Smooth muscle cell of the brain vasculature (primary cell): ENCODE measurements at places on chromosomes 1 and 21.

GRCh38 chr1:44970317-44970716, 16.1 kb downstream of the EIF2B3 start:
- no peak for DNase-seq

DNA sequence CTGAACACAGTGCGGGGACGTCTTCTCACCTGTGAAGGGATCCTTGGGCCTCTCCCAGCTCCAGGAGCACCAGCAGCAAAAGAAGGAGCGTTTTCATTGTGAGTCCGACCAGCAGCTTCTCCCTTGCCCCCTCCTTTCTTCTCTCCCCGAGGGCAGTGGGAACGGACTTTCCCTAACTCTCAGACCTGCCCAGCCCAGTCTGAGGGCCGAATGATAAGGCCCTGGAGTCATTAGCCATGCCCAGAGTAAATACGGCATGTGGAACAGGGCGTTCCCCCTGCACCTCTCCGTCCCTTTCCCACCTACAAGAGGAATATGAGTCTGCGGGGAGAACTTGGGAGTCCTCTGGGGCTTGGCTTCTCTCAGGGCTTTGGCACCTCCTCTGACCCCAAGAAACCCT, at the start of gene CTSE:
Gene CTSE, minus strand, starts transcription at position 201 of the 400 bp plus-strand sequence. Its CDS starts 104 bp downstream, at position 97.
- no peak for DNase-seq

- DNase-seq, result no peak
Observed at GRCh38 chr21:45084881-45085536, 10.6 kb downstream of the ADARB1 start.

DNA sequence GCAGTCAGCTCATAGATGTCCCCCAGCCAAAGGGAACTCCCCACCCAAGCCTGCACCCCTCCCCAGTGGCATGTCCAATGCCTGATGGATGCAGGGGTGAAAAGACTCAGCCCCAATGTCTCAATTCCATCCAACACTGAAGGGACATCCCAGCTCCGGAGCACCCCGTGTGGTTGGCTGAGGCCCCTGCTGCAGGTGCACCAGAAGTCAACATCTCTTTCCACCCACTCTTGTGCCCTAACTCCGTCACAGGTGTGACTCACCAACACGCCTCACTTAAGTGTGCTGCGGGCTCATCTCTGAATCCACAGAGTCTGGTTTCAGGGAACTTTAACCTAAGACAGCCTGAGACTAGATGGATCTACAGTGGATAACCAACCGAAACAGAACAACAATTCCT, 40.9 kb upstream of the ZBTB18 start:
- DNase-seq, result no peak

DNA sequence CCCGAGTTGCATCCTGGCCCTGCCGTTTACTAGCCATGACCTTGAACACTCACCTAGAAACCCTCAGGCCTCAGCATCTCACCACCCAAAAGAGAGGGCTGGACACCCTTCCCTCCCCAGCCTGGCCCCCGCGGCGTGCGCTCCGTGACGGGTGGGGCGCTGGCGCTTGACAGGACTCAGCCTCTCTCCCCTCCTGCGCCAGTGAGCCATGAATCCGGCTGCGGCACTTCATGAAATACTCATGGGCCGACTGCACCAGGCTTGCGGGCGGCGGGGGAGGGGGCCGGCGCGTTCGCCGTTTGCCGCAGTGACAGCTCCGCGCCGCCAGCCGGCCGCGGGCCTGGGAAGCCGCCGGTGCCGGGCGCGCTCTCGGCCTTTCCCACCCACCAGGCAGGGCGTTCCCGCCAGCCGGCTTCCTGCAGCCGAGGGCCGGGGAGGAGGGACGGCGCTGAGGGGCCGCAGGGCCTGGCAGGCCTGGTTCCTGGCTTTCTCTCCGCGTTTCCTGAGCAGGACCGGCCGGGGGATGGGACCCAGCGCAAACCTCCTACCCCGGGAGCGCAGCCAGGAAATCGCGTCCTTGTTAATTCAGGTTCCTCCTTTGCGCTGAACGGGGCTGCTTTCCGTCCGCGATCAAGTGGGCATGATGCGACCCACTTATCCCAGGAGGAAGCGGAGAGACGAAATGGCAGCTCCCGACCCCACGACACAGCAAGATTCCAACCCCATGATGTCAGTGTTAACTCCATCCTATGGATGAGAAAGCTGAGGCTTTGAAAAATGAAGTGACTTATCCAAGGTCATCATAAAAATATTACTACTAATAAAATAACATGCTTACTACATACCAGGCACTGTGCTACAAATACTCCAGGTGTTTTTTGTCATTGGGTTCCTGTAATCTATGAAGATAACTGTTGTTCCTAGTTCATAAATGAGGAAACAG, 9.1 kb upstream of the LUZP1 start:
- DNase-seq, result no peak

DNA sequence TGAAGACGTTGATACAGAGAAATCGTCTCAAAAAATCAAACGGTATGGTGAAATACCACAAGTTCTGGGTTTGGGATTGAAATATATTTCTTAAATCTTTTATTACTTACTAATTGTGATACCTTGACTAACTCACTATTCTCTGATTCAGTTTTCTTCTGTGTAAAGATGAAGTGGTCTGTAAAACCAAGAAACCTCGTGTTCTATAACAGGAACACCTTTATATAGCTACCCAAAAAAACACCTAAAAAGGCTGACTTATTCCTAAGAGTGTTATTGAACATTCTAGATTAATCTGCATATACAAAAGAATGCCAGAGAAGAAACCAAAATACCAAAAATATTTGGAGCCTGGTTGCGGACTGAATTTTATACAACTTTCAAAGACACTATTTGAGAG, 721 bp downstream of the LRRIQ3 start:
- no peak for DNase-seq

GRCh38 chr1:165895451-165895871, 68.0 kb downstream of the UCK2 start:
- DNase-seq, result no peak

DNA sequence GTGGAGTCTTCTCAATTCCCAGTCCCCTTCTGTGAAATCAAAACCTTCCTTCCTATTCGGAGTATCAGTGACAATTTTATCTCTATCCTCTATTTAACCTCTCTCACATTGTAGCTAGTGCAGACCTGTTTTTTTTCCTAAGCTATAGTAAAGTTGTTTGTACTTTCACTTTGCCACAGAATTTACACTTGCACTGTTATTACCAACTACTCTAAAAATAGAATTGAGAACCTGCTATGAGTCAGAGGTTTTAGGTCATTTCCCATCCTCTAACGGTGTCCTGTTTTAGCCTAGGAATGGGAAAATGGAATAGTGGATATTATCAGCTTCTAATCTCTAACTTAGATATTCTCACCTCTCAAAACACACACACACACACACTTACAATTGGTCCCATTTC, 862.7 kb downstream of the NCAM2 start:
- no peak for DNase-seq
